Right renal cortex interstitium (tissue), 3 donors: ENCODE measurements at places on chromosomes 5 and 9. TPM values are rescaled to one million over a fixed set of nuclear protein-coding genes. Genes with fewer than 3 reads are reported as not detected.

DNA sequence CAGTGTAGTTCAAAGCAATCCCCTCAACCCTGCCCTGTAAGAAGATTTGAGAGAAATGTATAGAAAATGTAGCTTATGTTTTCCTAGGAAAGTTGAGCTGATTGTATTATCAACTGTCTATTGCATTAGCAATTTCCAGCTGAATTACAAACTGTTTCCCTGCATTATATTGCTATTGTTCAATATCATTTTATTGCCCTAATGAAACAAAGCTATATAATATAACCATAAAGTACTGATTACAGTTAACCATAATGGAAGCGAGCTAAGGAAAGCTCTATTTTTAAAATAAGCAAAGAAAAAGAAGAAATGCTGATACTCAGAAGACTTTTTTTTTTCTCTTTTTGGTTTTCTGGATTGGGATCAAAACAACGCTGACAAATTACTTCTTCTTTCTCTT lies 228.3 kb downstream of the EFNA5 start:
- no peak for DNase-seq

GRCh38 chr9:16521868-16522411 lies 348.5 kb downstream of the BNC2 start:
- no peak for DNase-seq

- DNase-seq: no peak
Measured at GRCh38 chr9:6833518-6834192, 75.9 kb downstream of the KDM4C start.

DNA sequence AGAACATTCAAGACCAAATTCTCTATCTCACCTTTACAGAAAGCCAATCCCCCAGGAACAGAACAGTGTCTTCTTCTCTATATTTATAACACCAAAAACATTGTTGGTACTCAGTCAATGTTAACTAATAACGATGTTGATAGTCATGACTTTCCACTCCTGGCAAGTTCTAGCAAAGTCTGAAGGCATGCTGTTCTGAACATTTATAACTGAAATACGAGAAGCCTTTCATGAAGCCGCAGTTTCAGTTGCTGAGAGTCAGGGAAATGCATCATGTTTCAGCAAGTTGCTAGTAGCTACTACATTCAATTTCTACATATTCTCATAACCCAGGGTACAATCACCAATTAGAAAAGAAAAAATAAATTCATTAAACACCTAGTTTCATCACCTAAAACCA lies 301.4 kb downstream of the PDE4D start:
- peak; percentile 42 for DNase-seq

CDC14B gene
- 25.0 TPM for polyA plus RNA-seq

ITK gene
- 0.40 TPM for polyA plus RNA-seq

EMB gene
- polyA plus RNA-seq: 4.4 TPM
